ENCODE measurements at places on chromosomes 2 and 18. TPM values are rescaled to one million over a fixed set of nuclear protein-coding genes. Genes with fewer than 3 reads are reported as not detected.

GRCh38 chr2:205613970-205614559 lies 68.2 kb upstream of the NRP2 start:
- no peaks in the 10 kb centered on the region for H3K36me3 ChIP-seq
- H3K4me1 ChIP-seq: no peaks in the 10 kb centered on the region
- H3K27me3 ChIP-seq: no peaks in the 10 kb centered on the region
- DNase-seq: no peak
- no peak overlapping the region for H3K27ac ChIP-seq

GRCh38 chr18:24683925-24684324 lies 223.5 kb downstream of the HRH4 start:
- no peaks in the 10 kb centered on the region for H3K27me3 ChIP-seq
- H3K36me3 ChIP-seq: no peaks in the 10 kb centered on the region
- no peak overlapping the region for H3K4me3 ChIP-seq
- no peak for DNase-seq

DNA sequence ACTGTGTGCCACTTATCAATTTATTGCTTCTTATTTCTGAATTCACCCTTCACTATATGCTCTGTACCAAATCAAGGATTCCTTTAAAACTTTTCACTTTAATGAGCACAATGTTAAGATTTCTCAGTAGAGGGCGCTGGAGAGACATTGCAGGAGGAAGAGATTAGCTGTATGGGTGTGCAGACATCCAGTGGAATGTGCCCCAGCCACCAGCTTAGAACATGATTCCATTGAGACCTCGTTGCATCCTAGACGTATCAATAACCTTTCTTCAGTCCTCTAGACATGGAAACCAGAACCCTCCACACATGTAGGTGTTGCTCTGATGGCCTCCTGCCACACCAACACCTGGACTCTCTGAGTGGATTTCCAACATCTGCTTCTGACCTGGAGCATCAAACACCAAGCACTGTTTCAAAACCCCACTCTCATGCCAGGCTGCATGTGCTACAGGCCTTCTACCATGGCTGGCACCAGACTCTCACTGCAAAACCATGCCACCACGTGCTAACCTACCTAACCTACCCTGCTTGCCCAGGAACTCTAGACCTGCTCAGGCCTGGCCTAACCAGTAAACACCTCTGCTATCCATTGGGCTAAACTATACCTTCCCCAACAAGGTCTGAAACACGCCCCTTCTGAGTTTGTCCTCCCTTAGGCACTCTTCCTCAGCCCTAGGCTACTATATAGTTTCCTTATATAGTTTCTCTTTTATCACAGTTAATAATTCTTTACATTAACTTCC lies 633.2 kb upstream of the PKDCC start:
- H3K4me1 ChIP-seq: no peaks in the 10 kb centered on the region
- H3K27me3 ChIP-seq: no peaks in the 10 kb centered on the region
- H3K36me3 ChIP-seq: no peaks in the 10 kb centered on the region
- DNase-seq: peak; percentile 37

GRCh38 chr2:165068487-165068757 lies 113.1 kb upstream of the SLC38A11 start:
- no peaks in the 10 kb centered on the region for H3K36me3 ChIP-seq
- peaks cover 3% of the 10 kb centered on the region for H3K27me3 ChIP-seq
- peaks cover 8% of the 10 kb centered on the region for H3K4me1 ChIP-seq
- no peak overlapping the region for H3K27ac ChIP-seq

DNA sequence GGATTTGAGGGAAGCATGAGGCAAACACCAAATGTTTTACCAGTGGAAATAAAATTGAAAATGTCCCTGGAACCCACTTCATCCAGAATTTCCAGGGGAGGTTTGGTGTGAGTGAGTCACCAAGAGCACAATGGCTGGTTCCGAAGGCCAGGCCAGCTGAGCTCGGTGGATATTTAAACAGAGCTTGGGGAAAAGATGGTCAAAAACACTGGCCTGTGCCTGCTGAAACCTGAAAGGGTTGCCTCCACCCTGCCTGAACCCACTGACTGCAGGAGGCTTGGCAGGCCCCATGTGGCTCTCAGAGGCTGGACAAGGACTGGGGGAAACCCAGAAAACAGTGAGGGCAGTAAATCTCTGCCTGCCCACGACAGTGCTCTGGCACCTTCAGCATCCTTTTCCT lies 93.9 kb downstream of the TTC32 start:
- no peaks in the 10 kb centered on the region for H3K36me3 ChIP-seq
- H3K4me3 ChIP-seq: no peak overlapping the region
- no peak for DNase-seq
- no peak overlapping the region for H3K27ac ChIP-seq

DNA sequence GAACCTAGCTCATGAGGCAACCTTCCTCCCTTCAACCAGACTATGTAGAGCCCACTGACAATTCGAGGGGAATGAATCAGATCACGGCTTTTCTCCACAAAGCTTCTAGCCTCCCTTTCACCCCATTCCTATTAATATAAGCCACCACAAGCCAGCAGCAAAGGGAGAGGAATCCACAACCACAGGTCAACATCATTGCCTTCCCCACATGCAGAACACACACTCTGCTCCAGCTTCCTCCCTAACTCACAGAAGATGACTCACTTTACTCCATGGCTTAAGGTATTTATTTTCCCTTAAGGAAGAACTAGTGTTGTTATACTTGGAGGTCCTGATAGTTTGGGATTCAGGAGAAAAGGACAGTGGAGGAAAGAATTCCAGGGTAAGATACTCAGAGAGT lies 272.2 kb downstream of the C1D start:
- no peak for DNase-seq
- H3K36me3 ChIP-seq: no peaks in the 10 kb centered on the region
- H3K4me1 ChIP-seq: no peaks in the 10 kb centered on the region
- no peak overlapping the region for H3K4me3 ChIP-seq
- H3K27ac ChIP-seq: no peak overlapping the region

DNA sequence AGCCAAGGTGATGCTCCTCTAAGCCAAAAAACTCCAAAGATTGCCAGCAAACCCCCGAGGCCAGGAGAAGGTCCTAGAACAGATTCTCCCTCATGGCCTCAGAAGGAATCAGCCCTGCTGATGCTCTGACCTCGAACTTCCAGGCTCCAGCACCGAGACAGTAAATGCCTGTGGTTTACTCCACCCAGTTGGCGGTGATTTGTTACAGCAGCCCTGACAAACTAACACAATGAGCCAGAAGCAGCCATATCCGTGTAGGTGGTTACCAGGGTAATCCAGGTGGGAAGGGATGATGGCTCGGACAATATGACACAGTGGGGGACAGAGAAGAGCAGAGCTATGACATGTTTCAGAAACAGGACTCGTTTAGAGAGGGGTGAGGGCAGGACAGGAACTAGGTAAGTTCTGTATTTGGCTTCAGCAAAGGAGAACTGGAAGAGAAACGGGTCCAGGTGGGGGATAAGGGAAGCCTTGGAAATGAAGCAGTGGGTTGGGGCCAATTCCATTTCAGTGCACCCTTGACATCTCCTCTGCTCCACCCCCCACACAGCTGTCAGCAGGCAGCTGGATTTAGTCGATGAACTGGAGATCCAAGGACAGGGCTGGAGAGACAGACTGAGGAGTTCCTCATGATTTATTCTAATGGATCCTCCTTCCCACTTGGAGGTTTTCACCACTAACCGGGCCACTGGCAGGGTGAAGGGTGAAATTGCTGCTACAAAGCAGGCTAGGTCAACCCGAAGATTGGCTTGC lies 179.7 kb upstream of the SH3BP4 start:
- no peak for DNase-seq
- H3K4me1 ChIP-seq: no peaks in the 10 kb centered on the region
- H3K4me3 ChIP-seq: no peak overlapping the region
- H3K27ac ChIP-seq: no peak overlapping the region

- H3K36me3 ChIP-seq: no peaks in the 10 kb centered on the region
- H3K27me3 ChIP-seq: no peaks in the 10 kb centered on the region
- DNase-seq: no peak
These were observed 74.9 kb upstream of the MYL1 start for GRCh38 chr2:210389856-210390255.

DNA sequence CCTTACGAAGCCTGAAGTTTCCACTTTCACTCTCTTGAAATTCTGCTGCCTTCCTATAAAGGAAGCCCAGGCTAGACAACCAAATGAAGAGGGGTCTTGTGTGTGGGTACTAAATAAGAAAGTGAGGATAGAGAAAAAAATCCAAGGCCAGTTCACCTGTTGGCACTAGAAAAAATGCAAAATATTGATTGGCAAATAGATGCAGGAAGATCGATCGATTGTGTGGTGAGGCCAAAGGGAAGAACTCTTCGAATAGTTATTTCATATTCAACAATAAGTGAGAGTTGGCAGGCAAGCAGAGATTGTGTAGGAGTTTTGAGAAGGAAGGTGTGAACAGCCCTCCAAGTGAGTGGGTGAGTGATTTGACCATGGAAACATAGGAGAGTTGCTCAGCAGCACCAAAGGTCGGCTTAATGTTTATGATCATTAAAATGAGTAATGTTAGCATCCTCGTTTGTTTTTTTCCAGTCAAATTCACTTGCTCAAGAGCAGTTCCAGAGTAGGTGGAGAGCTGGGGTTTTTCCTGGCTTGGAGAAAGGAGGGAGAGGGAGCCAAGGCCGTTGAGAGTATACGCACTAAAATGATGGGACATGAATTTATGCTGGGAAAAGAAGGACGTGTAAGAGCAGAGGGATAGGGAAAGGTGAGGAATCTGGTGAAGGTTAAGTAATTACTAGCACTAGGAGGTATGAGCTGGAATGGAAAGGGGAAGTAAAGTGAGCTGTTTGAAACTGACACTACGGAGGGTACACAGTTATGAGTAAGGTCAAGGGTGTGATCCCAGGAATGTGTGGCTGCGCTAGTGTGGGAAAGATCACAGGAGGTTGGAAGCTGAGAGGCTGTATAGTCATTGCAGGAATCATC lies 1.1 kb upstream of the NAPG start:
- H3K4me1 ChIP-seq: peaks cover 40% of the 10 kb centered on the region
- peak overlapping the region; percentile 90 for H3K4me3 ChIP-seq
- H3K36me3 ChIP-seq: no peaks in the 10 kb centered on the region
- H3K27ac ChIP-seq: peak overlapping the region; percentile 97
- no peak for DNase-seq

- H3K4me3 ChIP-seq: no peak overlapping the region
- H3K36me3 ChIP-seq: no peaks in the 10 kb centered on the region
- DNase-seq: no peak
- no peak overlapping the region for H3K27ac ChIP-seq
These were observed 24.6 kb downstream of the ARL6IP6 start for GRCh38 chr2:152743002-152743401.

- H3K27me3 ChIP-seq: no peaks in the 10 kb centered on the region
- no peaks in the 10 kb centered on the region for H3K36me3 ChIP-seq
- no peak overlapping the region for H3K27ac ChIP-seq
- H3K4me3 ChIP-seq: no peak overlapping the region
These were observed 34.3 kb upstream of the PXDN start for GRCh38 chr2:1778566-1778965.

DNA sequence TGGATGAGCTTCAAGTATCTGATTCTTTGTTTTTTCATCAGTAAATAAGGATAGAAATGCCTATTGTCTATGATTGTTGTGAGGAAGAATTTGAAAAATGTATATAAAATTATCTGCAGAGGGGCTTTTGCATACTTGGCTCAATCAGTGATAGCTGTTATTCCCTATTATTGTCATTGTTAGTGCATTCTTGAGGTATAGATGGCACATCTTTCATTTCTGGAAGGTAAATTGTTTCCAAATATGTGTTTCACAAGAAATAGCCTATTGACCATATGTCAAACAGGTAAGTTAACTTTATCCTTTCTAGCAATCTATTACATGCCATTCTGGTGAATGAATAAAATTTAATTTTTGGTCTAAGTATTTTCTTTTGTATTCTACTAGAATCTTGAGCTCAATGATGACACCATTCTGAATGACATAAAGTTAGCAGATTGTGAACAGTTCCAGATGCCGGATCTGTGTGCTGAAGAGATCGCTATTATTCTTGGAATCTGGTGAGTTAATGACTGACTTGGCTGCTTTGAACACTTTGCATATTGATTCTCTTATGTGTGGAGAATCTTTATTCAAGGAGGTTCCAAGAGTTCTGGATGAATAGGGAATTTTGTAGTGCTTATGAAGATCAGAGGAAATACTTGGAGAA lies 44.2 kb downstream of the TTC27 start:
- H3K4me1 ChIP-seq: no peaks in the 10 kb centered on the region
- no peaks in the 10 kb centered on the region for H3K36me3 ChIP-seq
- no peak overlapping the region for H3K27ac ChIP-seq
- DNase-seq: no peak
- no peaks in the 10 kb centered on the region for H3K27me3 ChIP-seq

GRCh38 chr2:45941531-45942236 lies 290.2 kb downstream of the PRKCE start:
- H3K36me3 ChIP-seq: no peaks in the 10 kb centered on the region

DNA sequence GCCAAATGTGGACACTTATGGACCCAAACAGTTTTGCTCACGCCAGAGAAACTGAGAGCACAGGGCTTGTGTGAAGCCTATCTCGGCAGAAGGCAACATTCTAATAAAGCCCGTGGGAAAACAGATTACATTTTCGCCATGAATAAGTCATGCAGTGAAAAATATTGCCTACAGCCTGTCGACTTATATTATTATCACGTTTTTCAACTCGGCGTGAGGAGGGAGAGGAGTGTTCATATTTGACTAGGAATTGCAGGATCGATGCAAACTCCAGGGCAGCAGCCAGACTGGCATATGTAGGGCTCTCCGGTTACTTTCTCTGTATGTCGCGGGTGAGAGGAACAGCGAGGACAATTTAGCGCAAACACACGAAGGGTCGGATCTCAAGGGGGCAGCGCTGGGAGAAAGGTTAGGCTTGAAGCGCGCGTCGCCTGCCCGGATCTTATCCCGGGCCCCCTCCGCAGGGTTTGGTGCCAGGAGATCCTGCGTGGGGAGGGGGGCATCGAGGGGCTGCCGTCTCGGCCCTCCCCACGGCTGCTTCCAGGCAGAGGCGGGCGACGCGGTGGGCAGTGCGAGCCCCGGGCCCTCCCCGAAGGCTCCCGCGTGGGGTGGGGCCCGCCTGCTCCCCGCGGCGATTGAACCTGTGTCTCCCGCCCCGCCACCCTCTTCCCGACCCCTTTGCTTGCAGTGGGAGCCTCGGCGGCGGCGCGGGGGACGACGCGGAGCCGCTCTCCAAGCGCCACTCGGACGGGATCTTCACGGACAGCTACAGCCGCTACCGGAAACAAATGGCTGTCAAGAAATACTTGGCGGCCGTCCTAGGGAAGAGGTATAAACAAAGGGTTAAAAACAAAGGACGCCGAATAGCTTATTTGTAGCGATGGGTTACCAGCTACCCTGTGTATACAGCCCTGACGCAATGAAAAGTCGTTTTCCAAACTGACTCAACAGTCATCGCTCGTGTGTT lies 4.4 kb downstream of the ADCYAP1 start:
- H3K36me3 ChIP-seq: no peaks in the 10 kb centered on the region
- H3K27ac ChIP-seq: no peak overlapping the region
- peaks cover 31% of the 10 kb centered on the region for H3K4me1 ChIP-seq
- no peak for DNase-seq

GRCh38 chr2:9805435-9806297 lies 37.6 kb upstream of the TAF1B start:
- no peak for DNase-seq
- no peak overlapping the region for H3K27ac ChIP-seq

Gene HRH4
- polyA plus RNA-seq: not detected

Gene BOLL
- polyA plus RNA-seq: not detected

Gene TRPM8
- not detected for polyA plus RNA-seq

Gene PID1
- 17.5 TPM for polyA plus RNA-seq

Gene DYNAP
- not detected for polyA plus RNA-seq

Gene DES
- polyA plus RNA-seq: 283 TPM

Gene MALL
- 6.6 TPM for polyA plus RNA-seq

Gene ASPRV1
- 0.64 TPM for polyA plus RNA-seq

Gene UNC50
- 50.3 TPM for polyA plus RNA-seq

Gene WDCP
- 2.0 TPM for polyA plus RNA-seq

Gene PROM2
- 1.0 TPM for polyA plus RNA-seq

All from adrenal gland (tissue), 19 donors.